Inflammatory macrophage treated with lipopolysaccharide for 4 hours (primary cell): ENCODE measurements at places on chromosomes 4 and X.
A peak's percentile ranks its signal among the peaks of the same experiment; 100 is the strongest.

GRCh38 chrX:39857780-39858179 lies 240.0 kb downstream of the BCOR start:
- DNase-seq: no peak

GRCh38 chrX:107673933-107674479 lies 45.7 kb downstream of the PRPS1 start:
- DNase-seq: peak; percentile 63

- DNase-seq: no peak
Measured at GRCh38 chr4:37732526-37733186, 46.5 kb upstream of the RELL1 start.

DNA sequence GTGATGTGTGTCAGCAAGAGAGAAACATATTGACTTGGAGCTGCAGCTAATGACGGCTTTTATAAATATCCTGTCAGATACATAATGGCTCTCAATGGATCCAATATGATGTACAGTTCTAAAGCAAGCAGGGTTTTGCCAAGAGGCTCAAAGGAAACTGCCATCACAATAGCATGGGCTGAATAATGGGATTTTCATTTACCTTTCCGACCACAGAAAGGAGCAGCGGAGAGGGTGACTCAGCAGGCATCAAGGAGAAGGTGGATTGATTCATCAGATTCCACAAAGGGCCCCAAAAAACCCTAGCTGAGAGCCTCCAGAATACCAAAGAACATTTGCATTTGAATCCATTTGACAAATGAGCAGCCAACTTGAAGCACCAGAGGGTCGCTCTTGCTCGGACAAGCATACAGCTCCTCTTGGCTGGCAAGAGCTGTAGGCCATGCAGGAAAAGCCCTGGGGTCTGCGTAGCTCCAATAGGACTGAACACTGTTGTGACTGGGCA lies 355.7 kb upstream of the NOCT start:
- no peak for DNase-seq

DNA sequence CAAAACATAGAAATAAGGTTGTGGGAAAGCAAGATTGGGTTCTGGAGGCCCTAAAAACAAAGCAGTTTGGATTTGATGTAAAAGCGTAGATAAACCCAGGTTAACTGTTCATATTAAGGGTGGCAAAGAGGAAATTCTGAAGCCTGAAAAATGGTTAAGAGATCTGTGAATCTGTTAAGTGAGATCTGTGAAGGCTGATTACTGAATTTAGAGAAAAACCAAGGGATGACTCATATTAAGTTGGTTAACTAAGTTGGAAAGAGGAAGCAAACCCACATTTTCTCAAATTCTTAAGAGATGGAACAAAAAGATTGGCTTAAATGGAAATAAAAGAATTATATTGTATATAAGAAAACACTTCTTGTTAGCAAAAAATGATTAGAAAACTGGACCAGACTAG lies 22.8 kb downstream of the GPAT3 start:
- DNase-seq: peak; percentile 87

DNA sequence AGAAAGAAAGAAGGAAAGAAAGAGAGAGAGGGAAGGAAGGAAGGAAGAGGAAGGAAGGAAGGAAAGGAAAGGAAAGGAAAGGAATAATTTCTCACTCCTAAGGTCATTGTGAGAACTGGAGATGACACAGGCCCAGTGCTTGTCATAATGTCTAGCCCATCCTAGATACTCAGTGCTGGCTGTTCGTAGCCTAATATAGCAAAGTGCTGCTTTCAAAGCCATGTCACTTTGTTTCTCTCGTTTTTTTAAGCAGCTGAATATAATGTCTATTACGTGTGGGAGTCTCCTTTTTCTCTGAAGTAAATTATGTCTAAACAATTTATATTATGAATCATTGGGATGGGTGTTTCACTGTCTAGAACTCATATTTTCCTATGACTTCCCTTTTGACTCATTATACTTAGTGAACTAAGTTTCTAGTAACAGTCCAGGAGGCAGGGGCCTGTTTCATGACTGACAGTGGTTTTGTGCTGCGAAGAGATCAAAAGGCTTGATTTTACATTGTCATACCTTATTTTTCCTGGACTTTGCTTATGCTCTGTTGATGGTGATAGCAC lies 327.0 kb upstream of the ZFP42 start:
- DNase-seq: no peak

DNA sequence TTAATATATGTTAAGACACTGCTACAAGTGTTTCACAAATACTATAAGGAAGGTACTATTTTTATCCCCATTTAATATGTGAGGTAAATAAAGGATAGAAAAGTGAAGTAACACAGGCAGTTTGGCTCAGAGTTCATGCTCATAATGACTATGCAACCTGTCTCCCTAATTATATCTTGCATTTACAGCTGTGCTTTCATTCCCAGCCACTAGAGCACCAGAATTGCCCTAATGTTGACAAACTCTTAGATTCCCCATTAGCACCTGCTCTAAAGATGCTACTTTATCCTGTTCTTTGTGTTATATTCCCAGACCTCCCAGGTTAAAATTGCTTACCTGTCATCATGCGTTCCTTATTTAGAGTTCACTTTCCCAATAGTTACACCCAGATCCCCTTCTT lies 833.6 kb downstream of the CCSER1 start:
- DNase-seq: no peak

- no peak for DNase-seq
Measured at GRCh38 chr4:152571770-152572169, 35.9 kb upstream of the FBXW7 start.
